ENCODE measurements at places on chromosomes 3 and 15.
A peak's percentile ranks its signal among the peaks of the same experiment; 100 is the strongest.

DNA sequence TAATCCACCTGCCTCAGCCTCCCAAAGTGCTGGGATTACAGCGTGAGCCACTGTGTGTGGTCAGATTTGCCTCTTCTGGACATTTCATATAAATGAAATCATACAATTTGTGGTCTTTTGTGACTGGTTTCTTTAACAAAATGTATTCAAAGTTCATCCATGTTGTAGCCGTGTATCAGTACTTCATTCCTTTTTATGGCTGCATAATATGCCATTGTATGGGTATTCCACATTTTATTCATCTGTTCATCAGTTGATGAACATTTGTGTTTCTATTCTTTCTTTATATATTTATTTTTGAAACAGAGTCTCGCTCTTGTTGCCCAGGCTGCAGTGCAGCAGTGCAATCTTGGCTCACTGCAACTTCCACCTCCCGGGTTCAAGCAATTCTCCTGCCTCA lies 25.8 kb downstream of the WDR76 start:
- no peak for DNase-seq

DNA sequence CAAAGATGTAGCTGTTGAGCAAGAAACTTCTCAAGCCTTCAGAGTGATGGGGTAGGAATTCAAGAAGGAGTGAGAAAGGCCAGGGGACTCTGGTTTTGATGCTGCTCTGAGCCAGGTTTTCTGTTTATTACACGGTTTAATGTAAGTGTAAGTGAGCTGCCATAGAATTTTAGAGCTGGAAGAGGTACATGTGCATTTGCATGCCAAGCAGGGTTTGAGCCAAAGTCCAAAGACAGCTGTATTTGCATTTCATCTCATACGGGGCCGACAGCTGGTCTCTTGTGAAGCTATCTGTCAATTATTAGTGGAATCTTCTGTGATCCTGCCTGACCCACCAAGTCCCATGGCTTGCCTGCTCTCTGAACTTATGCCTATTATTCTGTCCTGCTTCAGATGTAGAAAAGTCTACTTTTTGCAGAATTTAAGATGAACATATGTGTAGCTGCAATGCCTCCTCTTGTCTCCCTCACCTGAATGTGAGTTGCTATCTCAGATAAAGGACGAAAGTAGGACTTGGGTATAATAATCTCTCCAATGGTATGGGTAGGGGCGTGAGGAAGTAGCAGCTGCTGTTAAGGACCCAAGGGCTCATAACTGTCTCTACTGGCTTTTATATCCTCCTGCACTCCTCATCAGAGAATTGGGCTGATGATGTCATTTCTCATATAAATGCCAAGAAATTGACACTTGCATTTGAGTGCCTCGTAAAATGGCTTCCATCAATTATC lies 160.0 kb downstream of the SQOR start:
- no peak for DNase-seq

GRCh38 chr15:56371495-56372147 lies 6.4 kb downstream of the TEX9 start:
- no peak for DNase-seq

DNA sequence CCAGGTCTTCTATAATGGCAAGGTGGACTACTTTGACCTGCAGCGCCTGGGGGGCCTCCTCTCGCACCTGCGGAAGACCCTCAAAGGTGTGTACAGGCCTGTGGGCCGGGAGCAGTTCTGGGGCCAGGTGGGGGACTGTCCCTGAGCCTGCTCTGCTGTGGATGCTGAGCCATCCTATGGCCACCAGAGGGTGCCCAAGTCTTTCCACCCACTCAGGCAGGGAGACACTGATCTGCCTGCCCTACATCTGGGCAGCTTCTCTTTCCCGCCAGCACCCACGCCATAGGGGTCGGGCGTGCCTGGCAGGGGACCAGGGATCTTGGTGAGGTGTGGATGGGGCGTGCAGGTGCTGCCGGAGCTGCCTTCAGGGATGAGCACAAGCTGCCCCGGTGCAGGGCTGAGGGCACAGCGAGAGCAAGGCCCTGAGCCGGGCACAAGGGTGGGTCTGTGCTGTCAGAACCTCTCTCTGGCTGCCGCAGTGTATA lies 14.1 kb downstream of the RNF123 start:
- peak; percentile 70 for DNase-seq

DNA sequence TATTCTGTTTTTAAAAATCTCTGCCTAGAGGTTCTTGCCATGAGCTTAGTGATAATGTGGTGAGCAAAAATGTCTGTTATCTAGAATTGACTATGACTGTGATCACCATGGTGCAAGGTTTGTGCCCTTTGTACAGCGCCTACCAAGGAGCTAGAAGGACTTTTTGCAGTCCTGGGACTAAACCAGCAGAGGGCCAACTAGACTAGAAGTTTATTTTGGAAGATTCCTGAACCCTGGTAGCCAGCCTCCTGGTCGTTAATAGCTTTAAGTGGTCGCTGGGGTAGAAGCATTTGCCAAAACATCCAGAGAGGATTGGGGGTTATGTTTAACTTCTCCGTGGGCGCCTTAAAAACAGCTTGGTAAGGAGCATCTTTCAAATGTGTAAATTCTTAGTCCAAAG lies 7.8 kb downstream of the SCG5 start:
- DNase-seq: no peak

DNA sequence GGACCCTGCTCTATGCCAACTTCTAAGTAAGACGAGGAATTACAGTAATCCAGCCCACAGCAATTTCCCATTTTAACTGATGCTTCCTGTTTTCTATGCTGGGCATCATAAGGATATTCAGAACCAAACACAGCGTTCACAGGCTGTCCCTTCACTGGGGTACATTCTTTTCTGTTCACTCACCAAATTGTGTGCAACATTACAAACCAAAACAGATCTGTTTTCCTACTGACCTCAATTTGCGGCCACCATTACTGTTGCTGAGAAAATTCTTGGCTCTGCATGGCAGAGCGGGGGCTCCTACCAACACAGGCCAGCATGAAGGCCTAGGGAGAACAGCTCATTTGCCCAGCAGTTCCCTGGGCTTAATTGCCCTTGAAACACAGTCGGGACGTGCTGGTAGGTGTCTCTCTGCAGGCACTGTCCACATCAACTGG lies 76.5 kb downstream of the MYO1E start:
- DNase-seq: no peak

GRCh38 chr3:112496366-112497067 lies 2.8 kb downstream of the BTLA start:
- DNase-seq: no peak

Measured in stimulated activated CD4-positive, alpha-beta T cell treated with anti-CD3 and anti-CD28 coated beads, Interleukin-1b, Interleukin-23, amount 100 ng/mL, for 48 hours (primary cell).